SK-N-DZ (cell line): ENCODE measurements at places on chromosomes 16 and 17.

DNA sequence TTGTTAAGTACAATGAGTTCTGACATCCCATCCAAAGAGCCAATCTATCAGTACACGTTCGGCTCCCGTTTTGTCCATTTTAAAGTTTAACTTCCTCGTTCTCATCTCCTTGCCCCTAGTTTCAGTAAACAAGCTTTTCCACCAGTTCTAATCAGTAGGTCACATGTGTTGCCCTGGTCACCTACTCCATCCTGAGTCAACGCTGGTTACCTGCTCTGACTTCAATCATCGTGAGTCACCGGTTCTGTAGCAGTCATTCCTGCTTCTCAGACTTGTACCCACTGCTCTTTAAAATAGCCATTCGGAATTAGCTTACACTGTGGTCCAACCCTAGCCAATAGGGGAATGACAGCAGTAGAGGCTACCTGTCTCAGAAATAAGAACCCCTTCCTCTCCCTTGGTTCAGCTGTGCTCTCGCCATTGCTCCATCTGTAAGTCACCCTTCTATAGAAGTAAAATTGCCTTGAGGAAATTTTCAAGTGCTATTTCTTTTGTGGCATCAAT is 191.0 kb downstream of the CPPED1 start:
- no peak for DNase-seq

GRCh38 chr16:81717662-81718189 is 61.4 kb upstream of the PLCG2 start:
- no peak for DNase-seq

- no peak for DNase-seq
These were observed 206.8 kb downstream of the CA10 start for GRCh38 chr17:51951741-51952140.

DNA sequence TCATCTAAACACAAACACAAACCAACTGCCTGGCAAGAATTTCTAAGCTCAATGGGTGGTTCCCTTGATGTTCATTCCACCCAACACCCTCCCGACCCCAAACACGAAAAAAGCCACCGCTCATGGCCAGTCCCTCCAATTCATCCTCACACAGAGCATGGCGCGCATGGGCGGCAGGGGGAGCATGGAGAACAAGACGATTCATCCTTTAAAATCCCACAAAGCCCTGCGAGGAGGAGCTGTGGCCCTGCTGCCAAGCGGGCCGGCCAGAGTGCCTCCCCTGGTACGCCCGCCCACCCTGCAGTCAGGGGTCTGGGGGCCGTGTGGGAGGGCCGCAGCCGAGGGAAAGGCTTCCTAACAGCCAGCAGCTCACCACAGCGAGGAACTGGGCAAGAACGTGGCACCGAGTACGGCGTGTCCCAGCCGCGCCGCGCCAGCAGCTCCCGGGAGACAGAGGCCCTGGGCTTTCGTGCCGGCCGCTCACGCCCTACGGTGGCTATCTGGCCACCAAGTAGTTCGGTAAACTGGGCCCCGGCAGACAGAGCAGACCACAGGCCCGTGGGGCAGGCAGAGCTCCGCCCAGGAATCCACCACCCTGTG is 60.9 kb downstream of the KLHDC4 start:
- no peak for DNase-seq

- DNase-seq: peak; percentile 86
These were observed 257.1 kb downstream of the FTO start for GRCh38 chr16:53960954-53961616.

- no peak for DNase-seq
These were observed 16.0 kb upstream of the RASD1 start for GRCh38 chr17:17511881-17512858.

DNA sequence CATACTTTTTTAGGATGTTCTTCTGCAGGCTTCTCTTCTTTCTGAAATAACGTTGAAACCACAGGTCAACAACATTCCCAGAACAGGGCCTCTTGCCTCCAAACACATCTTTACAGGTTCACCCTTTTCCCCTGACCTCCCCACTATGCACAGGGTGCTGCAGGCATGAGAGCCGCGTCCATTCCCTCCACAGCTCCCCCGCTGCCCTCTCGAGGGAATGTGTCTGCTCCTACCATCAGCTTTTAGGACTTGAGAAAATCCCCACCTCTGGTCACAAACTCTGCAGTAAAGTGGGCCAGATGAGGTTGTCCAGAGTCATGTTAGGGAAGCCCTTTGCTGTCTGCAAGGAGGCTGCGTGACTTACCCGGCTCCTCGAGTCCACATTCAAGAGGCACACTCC is 30.5 kb downstream of the DUSP14 start:
- DNase-seq: no peak

DNA sequence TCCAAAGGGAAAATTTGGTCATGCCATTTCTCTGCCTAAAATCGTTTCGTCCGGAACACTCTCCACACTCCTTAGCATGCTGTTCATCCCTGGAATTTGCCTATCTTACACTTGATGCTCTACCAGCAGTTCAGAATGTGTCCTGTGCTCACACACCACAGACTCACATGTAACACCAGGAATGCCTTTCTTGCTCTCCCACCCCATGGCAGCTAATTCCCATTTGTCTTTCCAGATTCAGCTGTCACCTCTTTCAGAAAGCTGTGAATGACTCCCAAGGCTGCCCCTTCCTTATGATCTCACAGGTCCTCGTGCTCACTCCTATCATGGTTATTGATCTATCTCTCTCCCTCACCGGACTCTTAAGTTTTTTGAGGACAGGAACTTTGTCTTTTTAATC is 38.1 kb downstream of the HYDIN start:
- no peak for DNase-seq
